ENCODE measurements at places on chromosomes 12 and 14.

DNA sequence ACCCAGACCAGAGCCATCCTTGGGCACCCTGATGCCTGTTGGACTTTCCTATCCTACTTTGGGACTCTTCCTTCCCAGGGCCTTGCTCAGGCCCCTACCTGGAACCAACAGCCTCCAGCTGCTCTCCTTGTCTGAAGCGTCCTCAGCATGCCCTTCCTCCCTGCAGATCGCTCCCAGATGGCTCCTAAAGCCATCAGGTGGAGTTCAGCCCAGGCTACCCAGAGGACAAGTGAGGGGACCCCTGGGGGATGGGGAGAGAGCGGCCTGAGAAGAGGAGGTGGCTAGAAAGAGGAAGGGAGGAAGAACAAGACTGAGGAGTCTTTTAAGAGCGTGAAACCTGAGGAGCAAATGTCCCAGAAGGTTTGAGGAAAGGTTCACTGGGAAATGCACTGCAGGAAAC is 236.6 kb downstream of the ZFP36L1 start:
- DNase-seq: no peak

GRCh38 chr12:130121226-130122000 is 40.9 kb upstream of the FZD10 start:
- DNase-seq: no peak

- no peak for DNase-seq
Measured at GRCh38 chr14:69661194-69661537, 49.8 kb downstream of the SUSD6 start.

DNA sequence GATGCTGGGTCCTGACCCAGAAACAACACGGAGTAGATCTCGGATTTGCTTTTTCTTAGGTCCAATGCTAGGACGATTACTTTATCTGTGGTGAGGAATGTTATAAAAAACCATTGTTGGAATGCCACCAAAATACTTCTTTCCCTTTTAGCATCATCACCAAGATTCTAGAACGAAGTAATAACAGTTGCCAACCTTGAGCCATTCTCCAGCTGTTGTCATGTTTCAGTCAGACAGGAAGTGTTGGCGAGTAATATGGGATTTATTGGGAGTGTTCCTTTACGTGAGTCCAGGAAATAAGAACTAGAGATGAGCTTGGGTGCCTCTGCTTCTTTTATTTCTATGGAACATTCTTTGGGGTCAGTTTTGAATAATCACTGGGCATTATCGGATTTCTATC is 892.9 kb downstream of the DIO2 start:
- DNase-seq: no peak

GRCh38 chr14:33287189-33287588 is 348.5 kb downstream of the NPAS3 start:
- DNase-seq: no peak

Measured in cortex of kidney (tissue), 1 donor.